Omental fat pad (tissue), 4 donors: ENCODE measurements at places on chromosomes 1 and 21. TPM values are rescaled to one million over a fixed set of nuclear protein-coding genes. Genes with fewer than 3 reads are reported as not detected.

The IQCC gene
- total RNA-seq: 0.60 TPM

DNA sequence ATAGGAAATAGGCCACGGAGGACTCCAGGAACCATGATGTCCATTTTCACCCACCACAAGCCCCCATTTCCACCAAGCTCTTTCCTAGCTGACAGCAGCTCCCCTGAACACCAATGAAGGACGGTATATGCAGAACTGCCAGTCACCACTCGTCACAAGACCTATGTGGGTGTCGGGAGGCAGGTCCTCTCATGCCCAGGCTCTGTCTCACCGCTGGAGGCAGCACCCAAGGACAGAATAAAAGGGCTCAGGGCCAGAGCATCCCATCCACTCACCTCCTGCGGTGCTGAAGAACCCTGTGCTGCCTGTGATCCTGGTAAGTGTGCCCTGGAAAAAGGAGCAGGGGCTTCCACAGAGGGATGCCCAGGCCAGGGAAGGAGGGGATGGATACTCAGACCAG, at the start of gene LCE1F:
Gene LCE1F (plus strand): TSS at position 266 of the 400 bp plus-strand sequence. CDS start 1,232 bp downstream, outside the sequence.
- no peak for DNase-seq

The LCE1D gene
- not detected for total RNA-seq

DNA sequence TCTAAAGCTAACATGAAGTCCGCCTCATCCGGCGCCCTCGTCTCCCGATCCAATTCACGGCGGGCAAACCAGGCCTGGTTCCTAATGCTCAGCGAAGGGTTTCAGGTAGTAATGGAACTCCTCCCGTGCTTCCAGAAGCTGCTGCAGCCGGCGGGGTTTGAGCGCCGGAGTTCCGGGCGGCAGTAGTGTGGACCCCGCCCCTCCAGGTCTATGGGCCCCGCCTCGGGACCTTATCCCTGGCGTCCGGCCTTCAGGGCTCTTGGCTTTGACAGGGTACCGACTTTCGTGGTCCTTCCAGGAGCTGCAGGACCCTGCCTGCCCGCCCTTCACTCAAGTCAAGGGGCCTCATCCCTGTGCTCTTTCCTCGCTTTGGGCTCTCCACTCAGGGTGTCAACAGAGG, 304.1 kb downstream of the FAM72C start:
- DNase-seq: no peak

The KRTAP10-6 gene
- total RNA-seq: not detected

- no peak for DNase-seq
Measured at GRCh38 chr1:30328401-30329262, 394.8 kb downstream of the MATN1 start.

The NEK2 gene
- 0.60 TPM for total RNA-seq

GRCh38 chr1:47351305-47351704, 17.7 kb downstream of the CMPK1 start:
- no peak for DNase-seq

DNA sequence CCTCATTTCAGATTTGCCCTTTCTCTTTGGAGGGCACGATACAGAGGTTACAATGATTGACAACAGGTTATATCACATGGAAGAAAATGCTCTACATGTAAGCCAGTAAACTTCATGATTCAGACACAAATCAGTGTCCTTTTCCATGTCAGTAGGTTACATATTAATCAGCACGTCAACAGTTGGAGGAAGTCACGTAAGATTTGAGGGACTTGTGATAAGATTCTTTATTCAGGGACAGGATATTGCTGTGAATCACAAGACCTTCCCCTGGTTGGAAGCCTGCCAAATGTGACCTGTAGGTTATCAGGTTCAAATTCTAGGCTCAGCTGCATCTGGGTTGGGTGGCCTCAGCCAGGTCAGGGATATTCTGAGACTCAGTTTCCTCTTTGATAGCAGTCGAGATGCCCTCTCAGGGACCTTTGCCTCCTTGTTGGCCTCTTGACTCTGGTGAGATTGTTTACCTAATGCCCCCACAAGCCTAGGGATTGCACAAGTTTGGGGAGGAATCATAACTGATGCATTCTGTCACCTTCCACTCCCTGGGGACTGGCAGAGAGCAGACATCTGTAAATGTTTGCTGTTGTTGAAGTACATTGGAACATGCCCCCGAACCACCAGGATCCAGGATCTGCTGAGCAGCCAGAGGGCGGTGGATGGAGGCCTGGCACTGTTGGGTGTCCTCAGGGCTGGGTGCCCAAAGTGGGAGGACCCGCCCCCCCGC, 31.9 kb downstream of the SERINC2 start:
- DNase-seq: no peak
